ENCODE measurements at places on chromosomes 16 and 17.

DNA sequence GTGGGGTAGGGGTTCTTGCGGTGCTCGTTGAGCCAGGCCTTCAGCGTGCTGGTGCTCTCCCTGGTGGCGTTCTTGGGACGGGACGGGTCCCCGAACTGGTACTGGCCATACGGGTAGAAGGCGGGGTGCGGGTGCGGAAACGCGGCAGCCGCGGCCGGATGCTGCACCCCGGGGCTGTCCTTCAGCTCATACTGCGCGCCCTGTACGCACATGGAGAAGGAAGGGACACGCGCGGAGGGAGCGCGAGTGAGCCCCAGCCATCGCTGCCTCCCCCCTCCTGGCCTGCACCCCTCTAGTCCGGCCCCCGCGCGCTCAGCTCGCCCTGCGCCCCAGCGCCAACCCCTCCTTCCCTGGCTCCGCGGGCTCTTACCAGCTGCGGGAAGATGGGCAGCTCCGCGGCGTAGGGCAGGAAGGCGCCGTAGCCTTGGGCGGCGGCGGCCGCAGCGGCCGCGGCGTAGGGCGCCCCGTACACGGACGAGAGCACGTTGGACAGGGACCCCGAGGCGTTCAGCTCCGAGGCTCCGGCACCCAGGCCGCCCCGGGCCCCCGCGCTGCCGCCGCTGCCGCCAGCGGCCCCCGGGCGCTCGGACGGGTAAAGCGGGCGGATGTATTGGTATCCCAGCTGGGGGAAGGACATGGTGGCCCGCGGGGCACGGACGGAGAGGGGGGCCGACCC, 1.0 kb downstream of the IRX3 start:
- DNase-seq = no peak

- DNase-seq = no peak
Measured at GRCh38 chr16:72241008-72241407, 69.1 kb upstream of the PMFBP1 start.

GRCh38 chr17:29393436-29393835, 3.3 kb downstream of the TAOK1 start:
- DNase-seq = no peak

- DNase-seq = no peak
Measured at GRCh38 chr16:87238361-87238715, 78.9 kb downstream of the C16orf95 start.

DNA sequence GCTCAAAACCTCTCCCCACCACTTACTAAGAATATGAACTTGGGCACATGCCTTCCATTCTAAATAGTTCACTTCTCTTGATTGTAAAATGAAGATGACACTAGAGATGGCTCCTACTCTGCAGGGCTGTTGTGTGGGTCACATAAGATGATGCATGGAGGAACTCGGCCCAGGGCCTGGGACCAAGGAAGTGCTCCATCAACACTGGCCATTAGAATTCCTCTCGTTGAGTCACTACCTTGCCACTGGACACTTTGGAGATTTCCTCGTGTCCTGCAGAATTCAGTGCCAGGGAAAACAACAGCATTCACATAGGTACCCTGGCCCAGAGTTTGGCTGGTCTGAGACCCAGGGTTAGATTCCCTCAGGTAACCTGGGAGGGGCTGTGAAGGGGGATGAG, 18.6 kb downstream of the HNF1B start:
- no peak for DNase-seq

DNA sequence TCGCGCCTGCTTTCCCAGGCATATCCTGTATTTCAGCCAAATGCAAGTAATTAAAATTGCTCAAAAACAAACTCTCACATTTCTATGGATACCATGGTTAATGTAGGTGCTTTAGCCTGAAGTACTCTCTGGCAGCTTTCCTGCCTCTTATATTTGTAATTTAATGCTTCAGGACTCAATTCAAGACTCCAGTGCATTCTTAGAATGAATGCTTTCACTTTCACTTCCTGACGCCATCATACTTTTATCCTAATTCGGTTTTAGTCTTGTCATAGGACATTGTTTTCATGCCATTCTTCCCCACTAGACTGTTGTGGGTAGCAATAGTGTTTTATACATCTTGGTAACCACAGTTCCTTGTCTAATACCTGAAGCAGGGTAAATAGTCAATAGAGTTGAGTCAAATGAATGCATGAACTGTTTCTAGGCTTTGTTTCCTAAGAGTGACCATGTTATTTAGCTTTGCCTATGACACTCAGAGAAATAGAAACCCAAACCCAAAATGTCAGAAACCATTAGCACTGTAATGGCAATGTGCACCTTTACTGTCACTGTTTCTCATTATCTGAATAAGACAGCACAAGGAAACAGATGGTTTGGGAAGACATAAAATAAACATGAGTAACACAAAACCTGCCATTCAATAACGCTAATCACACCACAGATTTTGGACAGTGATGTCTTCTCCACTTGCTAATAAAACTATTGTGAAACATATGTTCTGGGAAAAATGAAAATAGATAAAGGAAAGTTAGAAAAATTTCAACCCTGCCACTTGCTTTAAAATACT, 705.5 kb downstream of the CDH11 start:
- no peak for DNase-seq

DNA sequence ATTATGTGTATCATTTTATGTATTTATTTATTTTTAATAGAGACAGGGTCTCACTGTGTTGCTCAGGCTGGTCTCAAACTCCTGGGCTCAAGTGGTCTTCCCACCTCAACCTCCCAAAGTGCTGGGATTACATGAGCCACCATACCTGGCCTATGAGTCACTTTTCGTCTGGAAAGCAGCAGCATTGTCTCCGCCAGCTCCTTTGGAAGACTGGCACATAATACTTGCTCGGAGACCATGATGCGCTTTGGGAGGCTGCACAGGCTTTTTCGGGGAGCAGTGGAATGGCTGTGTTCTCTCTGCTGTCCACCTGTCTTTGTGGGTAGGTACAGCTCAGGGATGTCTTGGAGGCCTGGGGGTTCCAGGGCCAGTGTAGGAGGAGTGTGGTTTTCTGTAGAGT, 102.2 kb downstream of the AATF start:
- DNase-seq = no peak

DNA sequence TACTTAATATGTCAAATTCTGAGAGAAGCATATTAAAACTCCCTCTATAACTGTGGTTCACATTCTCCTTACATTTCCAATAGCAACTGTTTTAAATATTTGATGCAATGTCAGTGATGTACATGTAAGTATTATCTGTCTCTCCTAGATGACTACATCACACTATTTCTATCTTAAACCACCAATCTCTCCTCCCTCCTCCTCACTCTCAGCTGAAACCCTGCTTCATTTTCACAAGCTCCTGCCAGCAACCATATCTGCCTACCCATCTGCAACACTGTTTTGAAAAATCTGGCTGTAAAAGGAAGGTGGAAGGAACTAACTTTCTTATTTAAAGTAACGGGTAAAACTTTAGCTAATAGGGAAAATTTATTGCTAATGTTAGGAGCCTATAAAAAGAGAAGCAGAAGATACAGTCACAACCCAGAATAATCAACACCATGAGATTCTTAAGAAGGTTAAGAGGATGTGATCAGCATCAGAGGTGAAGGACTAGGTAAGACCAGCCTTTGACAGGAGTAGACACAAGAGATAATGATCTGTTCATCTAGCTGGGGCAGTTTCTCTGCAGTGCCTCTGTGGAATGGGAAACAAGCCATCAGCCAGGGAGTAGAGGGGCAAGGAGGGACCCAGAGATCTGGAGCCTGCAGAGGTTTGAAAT, 31.0 kb downstream of the MYH10 start:
- DNase-seq = no peak

DNA sequence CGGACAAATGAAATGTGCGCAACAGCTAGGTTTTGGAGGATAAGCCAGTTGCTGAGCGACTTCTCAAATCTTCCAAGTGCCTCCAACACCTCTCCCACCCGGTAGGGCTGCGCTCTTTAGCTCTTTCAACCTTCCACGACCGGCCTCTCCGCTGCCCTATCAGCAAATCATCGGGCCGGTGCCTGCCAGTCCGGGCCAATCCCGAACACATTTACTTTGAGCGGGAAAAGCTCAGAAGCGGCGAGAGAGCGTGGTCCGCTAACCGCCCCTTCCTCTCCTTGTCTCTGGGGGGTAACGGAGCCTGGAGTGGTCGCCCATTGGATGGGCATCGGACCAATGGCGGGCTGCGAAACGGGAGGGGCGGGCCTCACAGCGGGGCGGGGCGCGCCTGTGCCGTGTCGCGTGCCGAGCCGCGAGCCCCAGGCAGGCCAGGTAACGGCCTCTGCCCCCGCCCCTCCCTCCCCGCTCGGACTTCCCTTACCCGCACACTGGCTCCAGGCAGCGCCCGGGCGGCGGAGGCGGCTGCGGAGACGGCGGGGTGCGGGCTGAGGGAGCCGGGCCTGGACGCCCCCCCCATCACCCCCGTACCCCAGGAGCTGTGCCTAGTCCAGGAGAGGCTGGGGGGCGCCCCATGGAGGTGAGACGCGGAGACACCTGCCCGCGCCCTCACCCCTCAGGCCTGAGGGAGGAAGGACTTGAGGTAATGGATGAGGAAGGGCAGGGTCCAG, at the start of gene MEIOC:
Gene MEIOC (plus strand): TSS at position 486 of the 728 bp plus-strand sequence. CDS start 146 bp downstream, at position 632.
- peak; percentile 14 for DNase-seq

DNA sequence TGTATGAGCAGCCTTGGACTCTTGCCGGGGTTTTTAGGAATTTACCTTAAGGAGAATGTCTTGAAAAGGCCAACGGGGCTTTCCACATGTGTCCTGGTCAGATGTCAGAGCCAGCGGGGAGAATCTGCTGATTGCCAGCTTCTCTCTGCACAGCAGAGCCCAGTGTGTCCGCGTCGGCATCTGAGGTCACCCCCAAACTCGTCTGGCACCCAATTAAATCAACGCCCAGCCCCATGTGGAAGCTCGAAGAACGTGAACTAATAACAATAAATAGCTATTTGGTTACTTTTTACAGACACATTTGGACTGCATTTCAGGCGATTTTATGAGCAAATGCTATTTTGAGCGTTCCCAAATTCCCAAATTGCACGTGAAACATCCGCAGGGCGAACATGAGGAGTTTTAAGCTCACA, 303.5 kb downstream of the FOXL1 start:
- DNase-seq = no peak

DNA sequence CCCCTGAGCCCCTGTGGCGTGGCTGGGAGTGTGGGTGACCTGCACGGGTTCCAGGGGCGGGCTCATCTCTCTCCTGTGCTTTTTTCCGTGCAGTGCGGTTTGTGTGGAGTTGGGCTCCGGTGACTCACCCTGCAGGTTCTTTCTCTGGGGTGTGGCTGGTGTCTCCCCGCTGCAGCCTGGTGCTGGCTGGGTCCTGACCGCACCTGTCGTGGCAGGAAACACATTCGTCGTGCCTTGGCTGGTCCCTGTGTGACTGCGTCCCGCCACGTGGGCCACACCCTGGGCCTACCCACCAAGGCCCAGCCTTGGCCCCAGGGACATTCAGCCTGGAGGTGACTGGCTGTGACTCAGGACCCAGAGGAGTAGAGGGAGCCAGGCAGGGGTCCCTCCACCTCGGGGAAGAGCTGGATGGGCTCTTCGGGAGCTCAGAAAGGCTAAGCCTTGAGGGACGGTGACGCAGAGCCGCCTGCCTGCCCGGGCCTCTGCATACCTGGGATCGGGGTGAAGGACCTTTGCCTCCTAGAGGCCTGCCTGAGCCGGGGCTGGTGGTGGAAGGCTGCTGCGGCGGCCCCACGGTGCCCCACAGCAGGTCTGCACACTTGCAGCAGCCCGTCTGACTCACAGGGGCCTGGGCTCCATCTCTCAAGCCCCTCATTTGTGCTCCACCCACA, 7.8 kb downstream of the TRAF7 start:
- no peak for DNase-seq

- no peak for DNase-seq
Measured at GRCh38 chr16:12002447-12003006, 26.0 kb downstream of the SNX29 start.

DNA sequence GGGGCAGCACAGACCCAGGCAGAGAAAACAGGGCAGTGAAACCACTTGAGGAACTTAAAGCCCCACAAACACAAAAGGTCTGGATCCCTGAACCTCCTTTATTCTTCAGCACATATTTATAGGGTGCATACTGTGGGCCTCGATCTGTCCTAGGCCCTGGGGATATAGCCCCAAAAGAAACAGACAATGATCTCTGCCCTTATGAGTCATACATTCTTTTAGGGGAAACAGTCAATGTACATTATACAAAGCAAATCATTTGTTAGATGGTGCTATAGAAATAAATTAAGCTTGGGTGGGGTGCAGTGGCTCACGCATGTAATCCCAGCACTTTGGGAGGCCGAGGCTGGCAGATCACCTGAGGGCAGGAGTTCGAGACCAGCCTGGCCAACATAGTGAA, 10.0 kb upstream of the HES7 start:
- DNase-seq = no peak

- no peak for DNase-seq
Measured at GRCh38 chr16:17951378-17951777, 385.2 kb downstream of the NPIPA8 start.

DNA sequence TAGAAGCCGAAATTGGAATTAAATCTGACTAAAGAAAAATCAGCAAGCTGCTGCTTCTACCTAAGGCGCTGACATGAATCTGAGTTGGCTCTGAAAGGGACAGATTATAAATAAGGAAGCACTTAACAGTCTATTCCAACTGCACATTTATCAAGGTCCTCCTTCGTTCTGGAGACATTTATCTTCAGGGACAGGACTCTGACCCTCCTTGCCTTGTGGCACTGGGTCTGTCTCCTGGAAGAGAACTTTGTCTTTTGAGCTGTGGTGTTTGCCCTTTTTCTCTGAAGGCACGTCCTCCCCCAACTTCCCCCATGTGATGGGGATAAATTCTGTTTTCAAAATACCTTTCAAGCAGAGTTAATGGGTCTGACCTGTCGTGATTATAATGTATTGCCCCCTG, 47.0 kb upstream of the MARCHF10 start:
- DNase-seq = no peak

DNA sequence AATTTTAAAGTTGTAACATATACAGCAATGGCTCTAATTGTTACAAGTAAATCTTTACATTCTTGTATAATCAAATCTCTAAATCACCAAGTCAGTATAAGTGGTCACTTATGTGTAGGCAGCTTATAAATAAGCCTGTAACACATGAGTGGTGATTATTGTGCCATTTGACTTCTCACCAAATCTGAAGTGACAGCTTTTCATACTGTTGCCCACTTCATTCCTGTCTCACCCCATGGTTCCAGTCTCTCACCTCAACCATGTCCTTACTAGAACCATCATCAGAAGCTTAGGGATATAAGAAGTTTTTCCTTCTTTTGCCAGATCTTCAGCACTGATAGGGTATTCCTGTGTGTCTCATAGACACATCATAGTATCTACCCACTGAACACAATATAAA, 23.5 kb downstream of the TNRC6A start:
- DNase-seq = no peak

DNA sequence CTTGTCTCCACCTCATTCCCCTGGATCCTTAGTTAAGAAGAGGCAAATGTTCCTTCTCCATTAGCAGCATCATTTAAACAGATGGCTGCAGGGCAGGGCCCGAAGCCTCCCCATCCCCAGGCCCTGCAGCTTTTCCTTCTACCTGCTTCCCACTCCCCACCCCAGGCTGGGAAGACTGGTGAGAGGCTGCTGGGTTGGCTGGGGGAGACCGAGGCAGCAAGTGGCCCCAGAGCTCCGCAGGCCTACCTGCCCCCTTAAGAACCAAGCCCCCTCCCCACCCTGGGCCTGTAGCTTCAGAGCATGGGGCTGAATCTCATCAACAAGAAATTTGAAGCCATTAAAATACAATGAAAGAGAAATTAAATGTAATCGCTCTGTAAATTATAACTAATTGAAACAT, 22.1 kb upstream of the RPL38 start:
- no peak for DNase-seq

GRCh38 chr17:49191917-49192741, 18.2 kb downstream of the GNGT2 start:
- DNase-seq = peak; percentile 87

All from activated CD4-positive, alpha-beta T cell treated with anti-CD3 and anti-CD28 coated beads for 4 hours (primary cell).